Stimulated activated naive CD4-positive, alpha-beta T cell treated with Interleukin-2 at 50 U/mL for 16 hours (primary cell): ENCODE measurements at places on chromosomes 16 and 17.

DNA sequence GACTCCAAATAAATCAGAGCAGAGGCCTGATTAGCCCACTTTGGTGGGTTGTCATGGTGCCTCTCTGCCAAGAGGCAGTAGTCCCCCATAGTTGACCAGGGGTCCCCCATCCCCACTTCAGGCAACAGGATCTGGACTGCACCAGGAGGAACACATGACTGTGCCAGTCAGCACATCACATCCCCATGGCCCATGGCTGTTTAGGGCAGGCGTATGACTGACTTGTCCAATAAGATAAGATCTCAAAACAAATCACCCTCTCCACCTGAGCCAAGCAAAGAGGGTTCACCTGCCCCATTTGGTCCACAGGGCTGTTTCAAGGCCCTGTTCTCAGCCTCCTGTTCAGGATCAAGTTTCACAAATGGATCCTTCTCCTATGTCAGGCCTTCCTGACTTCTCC, 93.3 kb downstream of the C16orf78 start:
- no peak for DNase-seq

DNA sequence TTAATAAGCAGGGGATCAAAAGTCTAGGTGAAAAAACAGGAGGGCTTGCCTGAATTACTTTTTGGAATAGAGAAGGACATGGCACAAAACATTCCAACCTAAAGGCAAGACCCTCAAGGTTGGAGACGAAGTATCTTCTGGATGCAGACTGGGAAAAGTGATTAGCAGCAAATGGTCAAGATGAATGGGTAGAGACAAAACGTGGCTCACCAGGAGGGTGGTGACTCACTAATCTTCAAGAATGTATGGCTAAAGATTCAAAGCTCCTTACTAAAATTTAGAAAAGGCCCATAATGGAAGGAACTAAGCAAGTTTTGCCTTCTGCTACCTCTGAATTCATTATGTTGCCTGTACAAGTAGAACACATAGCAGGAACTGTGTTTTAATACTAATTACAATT, 469.5 kb upstream of the RBFOX1 start:
- DNase-seq: no peak

- no peak for DNase-seq
Measured at GRCh38 chr16:56510544-56510943, 9.3 kb downstream of the BBS2 start.

GRCh38 chr16:88286301-88286923, 96.3 kb upstream of the ZNF469 start:
- no peak for DNase-seq

GRCh38 chr16:65809627-65810026, 556.9 kb upstream of the CDH5 start:
- DNase-seq: no peak

DNA sequence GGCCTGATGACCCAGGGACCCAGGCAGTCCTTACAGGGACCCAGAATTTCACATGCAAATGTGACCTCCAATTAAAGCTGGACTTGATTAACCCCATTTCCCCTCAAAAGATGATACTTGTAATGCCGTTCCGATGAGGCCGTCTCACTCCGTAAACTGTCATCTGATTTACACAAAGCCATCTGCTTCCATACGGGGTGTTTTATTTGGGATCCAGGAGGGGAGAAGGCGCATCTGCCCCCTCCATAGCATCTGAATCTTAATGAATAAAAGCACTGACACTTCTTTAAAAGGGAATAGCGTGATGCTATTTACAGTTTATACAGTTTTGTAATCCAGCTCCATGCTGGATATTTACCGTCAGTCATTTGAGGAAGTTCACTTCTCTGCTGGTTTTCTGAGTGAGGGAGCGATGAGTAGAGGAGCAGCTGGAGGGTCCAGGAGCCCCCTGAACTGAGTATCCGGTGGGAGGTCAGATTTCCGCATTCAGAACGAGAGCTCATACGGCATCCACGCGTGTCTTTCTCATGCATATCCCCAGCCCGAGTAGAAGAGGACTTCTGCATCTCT, 452.7 kb downstream of the WWOX start:
- DNase-seq: no peak

DNA sequence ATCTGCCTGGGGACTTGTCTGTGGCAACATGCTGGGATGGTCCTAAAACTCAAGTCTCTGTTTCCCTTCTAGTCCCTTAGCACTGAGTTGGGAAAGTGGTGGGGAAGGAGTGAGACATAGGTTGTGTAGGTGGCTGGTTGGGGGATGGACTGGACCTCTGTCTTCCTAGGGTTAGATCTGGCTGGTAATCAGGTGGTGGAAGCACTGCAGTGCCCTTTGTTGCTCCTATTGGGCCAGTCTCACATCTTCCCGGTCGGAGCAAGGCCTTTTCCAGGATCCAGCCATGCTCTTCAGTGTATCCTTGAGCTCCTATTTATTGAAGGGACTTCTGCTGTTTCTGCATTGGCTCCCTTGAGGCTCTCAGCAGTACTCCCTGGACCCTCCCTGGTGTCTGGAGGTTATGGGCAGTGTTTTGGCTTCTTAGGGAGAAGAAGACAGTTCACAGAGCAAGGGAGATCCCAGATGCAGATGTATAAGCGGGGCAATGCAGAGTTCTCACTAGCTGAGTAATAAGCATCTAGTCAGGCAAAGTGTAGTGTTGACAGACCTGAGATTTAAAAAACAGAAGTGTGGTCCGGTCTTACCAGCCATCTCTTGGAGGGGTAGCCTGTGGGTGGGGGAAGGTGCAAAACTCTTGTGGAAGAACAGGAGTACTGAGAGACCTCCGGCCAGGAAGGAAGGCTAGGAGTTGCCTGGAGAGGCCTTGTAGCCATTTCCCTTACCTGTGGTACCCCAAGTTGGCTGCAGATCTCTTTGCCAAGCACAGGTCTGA, 1.3 kb upstream of the NUTF2 start:
- no peak for DNase-seq

DNA sequence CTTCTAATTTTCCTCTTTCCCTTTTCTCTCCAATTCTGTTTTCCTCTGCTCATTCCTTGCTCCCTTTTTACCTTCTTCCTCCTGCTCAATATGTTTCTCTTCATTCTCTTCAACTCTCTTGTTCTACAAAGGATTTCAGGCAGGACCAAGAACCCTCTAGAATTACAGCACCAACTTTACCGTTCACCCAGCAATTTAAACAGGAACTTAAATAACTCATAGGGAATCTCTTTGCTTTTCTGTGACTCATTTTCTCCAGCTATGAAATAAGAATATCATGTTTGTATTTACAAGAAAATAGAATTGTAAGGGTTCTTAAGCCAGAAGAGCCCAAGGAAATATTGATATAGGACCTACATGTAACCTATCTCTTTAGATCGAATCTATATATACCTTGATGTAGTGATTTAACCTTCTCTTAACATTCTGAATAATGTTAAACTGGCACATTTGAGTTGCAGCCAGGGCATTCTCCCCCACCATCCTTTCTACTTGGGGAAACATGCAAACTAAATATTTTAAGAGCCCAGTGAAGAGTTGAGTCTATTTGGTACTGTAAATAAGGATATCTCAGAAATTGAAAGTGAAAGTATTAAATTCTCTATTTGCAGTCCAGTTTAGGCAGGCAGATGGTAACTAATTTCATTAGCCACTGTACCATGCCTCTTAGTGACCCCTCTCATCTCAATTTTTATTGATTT, 137.0 kb downstream of the ANKFN1 start:
- no peak for DNase-seq

DNA sequence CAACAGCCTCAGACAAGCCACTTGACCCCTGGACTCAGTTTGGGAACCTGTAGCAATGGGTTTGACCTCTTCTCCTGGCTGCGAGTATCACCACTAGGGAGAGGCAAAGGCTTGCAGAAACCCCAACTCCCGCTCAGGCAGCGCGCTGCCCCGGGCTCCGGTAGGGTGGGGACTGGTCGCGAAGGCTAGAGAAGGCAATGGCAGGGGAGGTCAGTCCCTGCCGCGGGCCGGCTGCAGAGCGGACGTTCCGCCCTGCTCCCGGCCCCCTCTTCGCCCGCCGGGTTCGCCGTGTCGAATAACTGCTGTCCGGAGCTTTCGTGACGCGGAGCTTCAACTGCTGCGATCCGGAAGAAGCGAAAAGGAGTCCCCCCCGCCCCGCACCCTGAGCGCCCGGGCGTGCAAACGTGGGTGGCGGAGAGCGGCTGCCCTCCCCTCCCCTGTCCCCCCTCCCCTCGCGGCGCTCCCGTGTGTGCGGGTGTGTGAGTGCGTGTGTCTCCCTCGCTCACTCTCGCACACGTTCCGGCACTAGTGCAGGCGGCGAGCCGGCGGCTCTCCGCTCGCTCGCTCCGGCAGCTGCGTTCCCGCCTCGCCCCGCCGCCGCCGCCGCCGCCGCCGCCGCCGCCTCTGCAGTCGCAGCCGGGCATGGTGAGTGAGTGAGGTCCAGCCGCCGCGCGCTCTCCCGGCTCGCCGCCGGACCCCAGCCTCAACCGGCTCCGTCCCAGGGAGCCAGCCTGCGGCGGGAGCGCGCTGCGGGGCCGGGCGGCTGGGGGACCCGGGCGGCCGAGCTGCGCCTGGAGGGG, 772 bp upstream of the SHISA6 start:
- no peak for DNase-seq

GRCh38 chr17:33053676-33054075, 62.0 kb downstream of the SPACA3 start:
- DNase-seq: no peak

DNA sequence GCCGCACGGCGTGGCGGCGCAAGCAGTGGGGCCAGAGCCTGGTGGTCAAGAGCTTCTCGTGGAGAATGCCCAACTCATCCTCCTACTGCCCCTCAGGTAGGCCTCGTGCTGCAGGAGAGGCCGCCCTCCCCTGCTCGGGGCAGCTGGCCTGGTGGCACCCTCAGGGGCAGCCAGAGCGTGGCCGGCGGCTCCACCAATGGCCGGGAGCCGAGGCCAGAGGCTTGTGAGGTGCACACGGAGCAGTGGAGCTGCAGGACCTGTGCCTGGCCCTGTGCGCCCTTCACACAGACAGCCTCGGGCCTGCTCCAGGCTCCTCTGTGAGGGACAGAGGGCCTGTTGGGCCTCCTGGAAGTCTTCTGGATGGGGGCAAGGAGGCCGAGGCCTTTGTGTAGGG, 85.5 kb downstream of the NPIPB11 start:
- DNase-seq: no peak

GRCh38 chr17:75574404-75575036, 13.1 kb upstream of the MYO15B start:
- DNase-seq: no peak

DNA sequence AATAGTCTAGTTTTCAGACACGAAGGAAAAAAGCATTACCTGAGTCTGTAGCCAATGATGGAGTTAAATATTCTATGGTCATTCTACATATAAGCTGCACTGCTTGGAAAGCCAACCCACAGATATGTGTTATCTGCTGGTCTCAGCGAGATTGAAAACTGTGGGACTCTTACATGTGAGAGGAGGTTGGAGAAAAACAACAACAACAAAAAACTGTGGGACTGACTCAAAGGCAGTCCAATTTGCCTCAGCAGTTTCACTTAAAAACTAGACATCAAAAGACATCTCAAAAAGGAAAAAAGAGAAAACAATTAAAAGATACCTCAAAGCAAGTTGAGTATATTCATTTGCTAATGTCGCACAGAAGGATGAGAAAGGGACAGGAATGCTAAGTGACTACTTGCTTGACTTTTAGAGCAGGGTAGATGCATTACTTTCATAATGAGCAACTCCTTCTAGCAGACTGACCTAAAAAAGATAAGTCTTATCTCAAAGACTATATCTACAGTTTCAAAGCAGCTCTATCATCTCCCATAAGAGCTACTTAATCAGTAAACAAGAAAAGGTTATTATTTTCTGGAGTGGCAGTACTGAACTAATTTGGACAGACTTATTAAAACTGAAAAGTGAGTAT, 35.5 kb upstream of the ITGA2B start:
- no peak for DNase-seq

DNA sequence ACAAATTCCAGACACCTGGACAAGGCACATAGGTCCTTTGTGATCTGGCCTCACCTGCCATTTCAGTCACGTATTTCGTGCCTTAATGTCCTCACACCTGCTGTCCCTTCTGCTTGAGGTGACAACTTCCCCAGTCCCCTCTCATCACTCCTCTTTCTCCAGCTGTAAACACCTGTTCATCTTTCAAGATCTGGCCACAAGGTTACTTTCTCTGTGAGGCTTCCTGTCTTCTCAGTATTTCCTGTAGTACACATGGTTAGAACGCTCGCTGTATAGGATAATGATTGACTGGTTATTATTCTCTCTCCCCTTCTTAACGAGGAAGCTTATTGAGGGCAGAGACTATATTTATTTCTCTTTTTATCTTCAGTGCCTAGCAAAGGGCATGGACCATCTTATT, 74.5 kb upstream of the PMFBP1 start:
- DNase-seq: no peak

DNA sequence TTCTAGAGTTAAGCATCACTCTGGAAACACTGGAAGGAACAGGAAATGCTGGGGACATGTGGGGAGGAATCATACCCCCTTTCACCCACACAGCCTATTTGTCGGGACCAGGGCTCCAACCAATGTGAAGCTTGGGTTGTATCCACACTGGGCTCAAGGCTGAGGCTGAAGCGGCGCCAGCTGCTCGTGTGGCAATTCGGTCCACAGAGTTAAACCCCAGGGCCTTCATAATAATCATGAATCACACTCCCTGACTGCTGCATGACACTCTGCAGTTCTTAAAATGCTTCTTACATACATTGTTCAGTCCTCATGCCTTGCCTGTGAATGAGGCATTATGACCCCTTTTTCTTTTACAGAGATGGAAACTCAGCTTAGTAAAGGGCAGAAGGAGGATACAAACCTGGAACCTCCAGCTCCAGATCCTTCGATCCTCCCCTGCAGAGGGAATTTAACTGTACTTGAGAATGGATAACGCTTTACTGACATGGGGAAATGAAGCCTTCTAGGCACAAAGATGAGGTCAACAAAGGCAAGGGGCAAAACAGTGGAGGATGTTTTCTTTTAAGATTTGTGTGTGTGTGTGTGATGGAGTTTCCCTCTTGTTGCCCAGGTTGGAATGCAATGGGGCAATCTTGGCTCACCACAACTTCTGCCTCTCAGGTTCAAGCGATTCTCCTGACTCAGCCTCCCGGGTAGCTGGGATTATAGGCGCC, 72.7 kb downstream of the SOX9 start:
- DNase-seq: no peak

- DNase-seq: no peak
Measured at GRCh38 chr17:7570351-7570750, 8.6 kb downstream of the SENP3 start.

DNA sequence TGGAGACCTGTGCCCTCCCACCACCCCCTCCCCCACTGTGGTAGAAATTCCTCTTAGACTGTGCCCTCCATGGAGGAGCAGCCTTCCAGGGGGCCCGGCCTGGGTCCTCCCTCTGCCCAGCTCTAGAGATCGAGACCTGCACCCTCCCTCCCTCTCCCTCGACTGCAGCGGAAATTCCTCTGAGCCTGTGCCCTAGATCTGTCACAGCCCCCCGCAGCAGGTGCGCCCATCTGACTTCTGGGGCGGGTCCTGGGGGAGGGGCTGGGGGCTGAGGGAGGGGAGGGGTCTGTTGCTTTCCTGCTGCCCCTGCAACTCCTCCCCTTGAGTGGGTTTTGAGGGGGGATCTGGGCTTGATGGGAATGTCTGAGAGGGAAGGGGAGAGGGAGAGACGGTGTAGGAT, 177.8 kb upstream of the GSE1 start:
- no peak for DNase-seq
